Common myeloid progenitor, CD34-positive (primary cell): ENCODE measurements at places on chromosomes 4 and X.

DNA sequence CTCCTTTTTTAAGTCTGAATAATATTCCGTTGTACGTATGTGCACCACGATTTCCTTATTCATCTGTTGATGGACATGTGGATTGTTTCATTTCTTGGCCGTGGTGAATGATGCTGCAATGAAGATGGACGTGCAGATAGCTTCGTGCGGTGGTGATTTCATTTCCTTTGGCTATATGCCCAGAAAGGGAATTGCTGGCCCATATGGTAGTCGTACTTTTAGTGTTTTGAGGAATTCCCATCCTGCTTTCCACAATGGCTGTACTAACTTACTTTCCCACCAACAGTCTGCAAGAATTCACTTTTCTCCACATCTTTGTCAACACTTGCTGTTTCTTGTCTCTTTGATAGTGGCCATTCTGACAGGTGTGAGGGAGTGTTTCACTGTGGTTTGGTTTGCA is 12.8 kb downstream of the ZFP42 start:
- no peak for DNase-seq

DNA sequence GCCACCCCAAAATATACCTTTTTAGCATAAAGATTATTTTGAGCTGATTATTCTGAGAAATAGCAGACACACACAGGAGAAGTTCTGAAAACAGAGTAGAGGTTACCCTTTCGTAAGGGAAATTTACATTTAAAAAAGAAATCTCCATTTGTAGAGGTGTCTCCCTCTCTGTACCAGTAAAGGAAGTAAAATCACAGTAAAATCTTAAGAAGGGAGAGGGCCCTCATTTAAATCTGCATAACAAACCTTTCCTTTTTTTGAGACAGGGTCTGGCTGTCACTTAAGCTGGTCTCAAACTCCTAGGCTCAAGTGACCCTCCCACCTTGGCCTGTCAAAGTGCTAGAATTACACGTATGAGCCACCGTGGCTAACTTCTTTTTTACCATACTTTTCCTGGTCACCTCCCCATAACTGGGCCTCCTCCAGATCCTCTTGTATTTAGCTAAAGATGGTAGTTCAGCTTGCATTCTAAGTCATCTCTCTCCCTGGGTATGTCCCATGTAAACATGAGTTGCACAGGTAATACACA is 92.2 kb upstream of the INTU start:
- no peak for DNase-seq

GRCh38 chrX:40303256-40304077 is 205.7 kb upstream of the BCOR start:
- DNase-seq, result peak; percentile 85

DNA sequence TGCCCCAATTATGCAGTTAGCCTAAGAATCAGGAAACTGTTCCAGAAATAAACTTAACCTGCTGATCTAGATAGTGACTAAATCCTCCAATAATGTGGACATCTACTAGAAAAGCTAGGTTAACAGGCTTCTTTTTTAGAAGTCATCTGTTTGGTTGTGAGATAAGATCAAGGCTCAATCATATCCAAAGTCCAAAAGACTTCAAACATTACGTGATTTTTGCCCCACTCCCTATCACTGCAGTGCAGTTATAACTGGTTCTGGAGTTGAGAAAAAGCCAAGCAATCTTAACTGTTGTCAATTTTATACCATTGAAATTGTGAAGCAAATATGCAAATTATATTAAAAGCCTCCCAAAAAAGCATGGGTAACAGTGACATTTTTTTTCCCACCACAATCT is 781.4 kb downstream of the KLHL13 start:
- DNase-seq, result no peak

DNA sequence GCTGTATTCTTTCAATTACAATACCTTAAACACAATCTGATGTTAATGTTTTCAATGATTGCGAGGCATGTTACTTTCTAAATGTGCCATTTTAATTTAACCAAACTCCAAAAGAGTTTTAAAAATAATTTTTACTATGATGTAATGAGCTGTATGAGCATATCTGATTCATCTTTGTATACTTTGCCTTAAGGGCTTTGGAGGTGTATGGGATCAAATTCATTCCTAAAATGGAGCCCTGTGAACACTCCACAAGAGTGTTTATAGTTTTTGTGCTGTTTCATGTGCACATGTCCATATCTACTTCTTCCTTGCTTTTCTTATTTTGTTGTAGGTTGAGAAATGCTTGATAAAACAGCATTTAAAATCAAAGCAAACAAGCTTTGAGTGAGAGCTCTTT is 82.4 kb downstream of the ATP10D start:
- no peak for DNase-seq

DNA sequence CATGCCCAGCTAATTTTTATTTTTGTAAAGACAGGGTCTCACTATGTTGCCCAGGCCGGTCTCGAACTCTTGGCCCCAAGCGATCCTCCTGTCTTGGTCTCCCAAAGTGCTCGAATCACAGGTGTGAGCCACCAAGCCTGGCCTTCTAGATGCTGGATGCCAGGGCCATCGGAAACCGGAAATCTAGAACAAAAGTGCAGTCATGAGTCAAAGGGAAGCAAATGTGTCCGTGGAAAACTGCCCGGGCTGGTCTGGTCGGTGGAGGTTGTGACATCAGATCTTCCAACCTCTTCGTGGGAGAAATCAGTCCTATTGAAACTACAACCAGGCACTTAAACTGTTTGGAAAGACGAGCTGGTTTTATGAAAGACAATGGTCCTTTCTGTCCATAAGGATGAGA is 92.3 kb upstream of the SHOX start:
- no peak for DNase-seq

DNA sequence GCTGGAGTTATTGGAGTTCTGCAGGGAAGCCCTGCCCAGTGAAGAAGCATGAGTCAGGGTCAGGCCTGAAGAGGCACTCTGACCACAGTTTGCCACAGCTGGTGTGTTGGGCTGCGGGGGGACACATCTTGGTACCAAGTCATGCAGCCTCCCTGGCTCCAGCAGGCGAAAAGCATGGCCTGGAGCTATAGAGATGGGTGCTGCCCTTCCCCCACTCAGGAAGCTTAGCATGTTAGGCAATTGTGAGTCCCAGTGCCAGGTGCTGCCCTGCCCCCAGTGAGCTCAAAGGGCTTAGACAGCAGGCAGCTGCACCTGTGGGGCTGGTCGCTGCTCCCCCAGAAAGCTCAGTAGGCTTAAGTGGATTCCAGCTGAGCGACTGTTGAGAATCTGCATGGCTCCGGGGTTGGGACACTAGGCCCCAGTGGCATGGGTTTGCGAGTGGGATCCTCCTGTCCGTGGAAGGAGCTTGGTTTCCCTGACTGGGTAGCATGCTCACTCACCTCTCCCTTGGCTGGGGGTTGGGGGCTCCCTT is 755.5 kb downstream of the GLUD2 start:
- no peak for DNase-seq

DNA sequence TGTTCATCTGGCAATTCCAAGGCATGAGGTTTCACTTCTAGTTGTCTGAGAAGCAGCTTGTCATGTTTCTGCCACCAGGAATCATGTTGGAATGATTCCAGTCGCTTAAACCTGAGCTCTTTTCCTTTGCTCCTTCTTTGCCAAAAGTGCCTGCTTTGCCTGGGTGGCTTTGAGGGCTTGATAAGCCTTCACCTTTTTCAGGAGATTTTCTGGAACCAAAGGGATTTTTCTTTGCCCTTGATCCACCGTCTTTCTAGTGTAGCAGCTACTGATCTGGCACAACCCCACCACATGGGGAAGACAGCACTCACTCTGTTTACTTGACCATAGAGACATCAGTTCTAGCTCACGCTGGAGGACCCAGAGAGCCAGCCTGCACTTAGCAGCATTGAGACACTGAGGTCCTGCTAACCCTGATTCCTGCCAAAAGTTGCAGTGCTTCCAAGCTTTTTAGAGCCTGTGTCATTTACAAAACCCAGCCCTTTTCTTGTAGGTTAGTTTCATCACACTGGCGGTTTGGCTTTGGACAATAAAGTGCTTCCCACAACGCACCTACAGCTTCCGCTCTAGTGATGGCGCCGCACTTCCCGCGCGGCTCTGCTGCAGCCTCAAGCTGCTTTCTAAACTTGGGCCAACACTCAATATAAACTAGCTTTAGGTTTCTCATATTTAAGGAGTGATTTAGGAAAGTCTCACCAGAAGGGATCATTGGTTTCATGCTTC is 7.3 kb upstream of the CCNI start:
- no peak for DNase-seq

GRCh38 chrX:46953597-46953996 is 41.4 kb downstream of the JADE3 start:
- DNase-seq, result no peak

- DNase-seq, result no peak
Observed at GRCh38 chrX:42102586-42103282, 179.4 kb upstream of the CASK start.

GRCh38 chr4:52861879-52862616 is at the start of gene RASL11B:
RASL11B (plus strand) TSS chr4:52862317; CDS start chr4:52862508, 191 bp downstream.
- DNase-seq, result peak; percentile 73

GRCh38 chrX:130024127-130024526 is 41.7 kb downstream of the BCORL1 start:
- DNase-seq, result peak; percentile 91

- no peak for DNase-seq
Observed at GRCh38 chr4:79385641-79386040, 22.4 kb downstream of the GK2 start.

DNA sequence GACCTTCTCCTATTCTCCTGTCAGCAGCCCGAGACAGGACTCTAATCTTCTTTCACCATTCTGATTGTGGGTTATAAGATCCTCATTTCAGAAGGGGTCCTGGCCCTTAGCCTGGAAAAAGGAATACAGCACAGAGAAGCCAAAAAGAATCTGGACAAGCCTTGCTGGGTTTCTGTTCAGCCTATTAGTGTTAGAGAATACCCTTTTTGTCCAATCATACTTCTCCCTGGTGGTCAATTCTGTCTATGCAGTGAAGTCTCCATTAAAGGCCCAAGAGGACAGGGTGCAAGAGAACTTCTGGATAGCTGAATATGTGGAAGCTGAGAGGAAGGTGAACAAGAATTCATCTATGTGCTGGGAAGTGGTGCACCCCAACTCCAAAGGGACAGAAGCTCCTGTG is 105.7 kb upstream of the AGA start:
- no peak for DNase-seq

- no peak for DNase-seq
Observed at GRCh38 chr4:108126806-108127205, 41.9 kb downstream of the LEF1 start.

DNA sequence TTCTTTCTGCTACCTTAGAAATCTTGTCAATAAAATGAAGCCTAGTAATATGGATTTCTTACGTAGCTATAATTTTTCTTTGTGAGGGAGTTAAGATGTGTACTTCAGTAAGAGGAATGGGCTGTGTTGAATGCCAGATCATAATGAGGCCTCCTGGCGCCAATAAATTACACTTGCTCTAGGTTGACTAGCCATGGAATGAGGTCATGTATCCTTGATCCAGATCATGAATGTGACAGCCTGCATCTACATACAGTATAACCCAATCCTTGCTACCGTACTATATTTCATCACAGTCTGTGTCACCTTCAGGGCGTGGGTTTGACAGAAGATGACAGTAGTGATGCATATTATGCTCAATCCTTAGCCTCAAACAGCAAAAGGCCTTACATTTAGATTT is 36.2 kb downstream of the NHS start:
- no peak for DNase-seq

DNA sequence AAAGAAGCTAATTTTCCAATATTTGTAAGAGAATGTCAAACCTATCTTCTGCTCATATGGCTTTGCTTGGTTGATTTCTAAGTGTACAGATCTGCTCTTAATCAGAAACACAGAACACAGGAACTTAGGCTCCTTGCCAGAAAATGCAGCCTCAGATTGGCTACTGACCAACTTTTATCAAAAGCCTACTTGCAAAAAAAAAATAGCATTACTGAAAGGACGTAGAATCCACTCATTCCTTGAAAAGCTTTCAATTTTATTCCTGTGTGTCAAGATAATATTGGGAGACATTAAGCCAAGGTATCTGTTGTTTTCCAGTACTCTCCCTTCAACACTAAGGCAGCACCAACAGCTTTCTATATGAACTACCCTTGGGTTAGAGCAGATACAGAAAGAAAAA is 127.6 kb upstream of the INTU start:
- peak; percentile 49 for DNase-seq

DNA sequence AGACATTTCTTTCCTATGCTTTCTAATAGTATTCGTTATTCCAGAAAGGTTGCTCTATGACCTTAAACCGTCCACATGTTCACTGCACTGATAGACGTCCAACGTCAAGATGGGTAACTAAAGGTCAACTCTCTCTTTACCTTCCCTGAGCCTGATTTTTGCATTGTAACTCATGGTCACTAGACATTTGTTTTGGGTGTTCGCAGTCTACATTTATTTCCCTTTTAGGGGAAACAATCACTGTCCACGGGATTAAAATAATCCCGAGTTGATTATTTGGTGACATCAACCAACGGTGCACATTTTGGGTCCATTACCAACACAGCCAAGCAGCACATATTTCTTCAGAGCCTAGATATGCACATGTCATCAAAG is 540 bp upstream of the HADH start:
- no peak for DNase-seq

GRCh38 chr4:105543346-105543745 is 9.1 kb upstream of the ARHGEF38 start:
- DNase-seq, result no peak

DNA sequence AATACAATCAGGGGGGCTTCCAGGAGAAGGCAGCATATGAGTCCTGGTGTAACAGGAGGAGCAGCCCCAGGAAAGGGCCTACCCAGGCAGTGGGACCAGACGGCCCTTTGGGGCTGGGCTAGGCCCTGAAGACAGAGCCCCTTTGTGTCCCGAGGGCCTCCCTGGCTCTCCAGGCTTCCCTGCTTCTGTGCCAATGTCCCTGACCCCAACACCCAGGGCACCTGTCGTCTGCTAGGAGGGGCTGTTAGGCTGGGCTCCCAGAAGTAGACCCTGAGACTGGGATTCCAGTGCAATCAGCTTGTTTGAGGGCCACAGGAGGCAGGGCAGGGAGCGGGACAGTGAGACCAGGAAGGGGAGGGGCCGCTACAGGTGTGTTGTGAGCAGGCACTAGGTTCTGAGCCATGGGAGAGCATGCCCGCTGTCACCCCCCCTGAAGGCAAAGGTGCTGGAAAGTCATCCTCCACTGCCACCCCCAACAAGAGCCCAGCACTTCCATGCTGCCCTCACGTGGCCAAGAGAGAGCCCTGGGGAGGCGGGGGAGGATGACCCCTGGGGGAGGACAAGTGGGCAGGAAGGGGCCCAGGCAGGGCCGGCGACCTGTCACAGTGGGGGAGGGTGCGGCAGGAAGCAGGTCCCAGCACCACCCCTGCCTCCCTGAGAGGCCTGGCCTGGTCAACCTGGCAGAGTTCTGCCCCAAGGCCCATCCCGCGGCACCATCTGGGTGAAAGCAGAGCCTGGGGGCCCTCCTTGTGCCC is 64.8 kb downstream of the ADRA2C start:
- DNase-seq, result no peak

DNA sequence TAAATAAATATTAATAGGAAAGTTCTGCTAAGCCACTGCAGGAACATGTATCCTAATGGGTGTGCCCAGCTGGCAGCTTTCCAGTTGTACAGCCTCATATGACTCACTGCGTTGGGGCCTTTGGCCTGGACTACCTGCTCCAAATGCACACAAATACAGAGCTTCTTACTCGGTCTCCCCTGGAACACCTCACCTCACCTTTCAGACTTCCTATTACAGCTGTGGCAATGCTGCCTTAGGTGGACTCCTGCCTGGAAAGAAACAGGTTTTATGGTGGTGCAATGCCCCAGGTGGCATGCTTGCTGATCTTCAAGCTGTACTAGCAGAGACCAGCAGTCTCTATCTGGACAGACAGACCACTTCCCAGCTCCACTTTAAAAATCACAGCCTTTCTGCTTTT is 85.7 kb upstream of the EXOC1L start:
- no peak for DNase-seq
